ENCODE measurements at places on chromosomes 13 and 19. TPM values are rescaled to one million over a fixed set of nuclear protein-coding genes. Genes with fewer than 3 reads are reported as not detected.

DNA sequence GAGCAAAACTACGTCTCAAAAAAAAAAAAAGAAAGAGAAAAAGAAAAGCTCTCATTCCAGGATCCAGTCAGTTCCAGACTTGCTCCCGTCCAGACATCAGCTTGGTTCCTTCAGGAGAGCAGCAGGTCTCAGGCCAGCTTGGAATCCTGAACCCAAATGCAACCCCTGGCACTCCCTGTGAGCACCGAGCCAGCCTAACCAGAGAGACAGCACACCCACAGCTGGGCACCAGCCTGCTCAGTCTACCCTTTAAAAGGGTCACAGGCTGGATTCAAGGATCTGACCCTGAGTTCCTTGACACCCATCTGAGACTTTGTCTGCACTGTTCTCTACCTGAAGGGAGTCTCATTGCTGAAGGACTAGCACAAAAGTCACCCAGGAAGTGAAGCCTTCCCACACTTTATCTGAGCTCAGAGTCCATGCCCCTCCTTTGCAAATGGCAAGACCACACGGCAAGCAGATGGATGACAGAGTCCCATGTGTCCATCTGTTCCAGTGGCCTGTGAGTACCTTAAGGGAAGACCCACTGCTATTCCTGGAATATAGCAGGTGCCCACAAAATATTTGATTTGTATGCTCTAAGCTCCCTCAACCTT lies 1.4 kb downstream of the PEPD start:
- DNase-seq, result no peak

DNA sequence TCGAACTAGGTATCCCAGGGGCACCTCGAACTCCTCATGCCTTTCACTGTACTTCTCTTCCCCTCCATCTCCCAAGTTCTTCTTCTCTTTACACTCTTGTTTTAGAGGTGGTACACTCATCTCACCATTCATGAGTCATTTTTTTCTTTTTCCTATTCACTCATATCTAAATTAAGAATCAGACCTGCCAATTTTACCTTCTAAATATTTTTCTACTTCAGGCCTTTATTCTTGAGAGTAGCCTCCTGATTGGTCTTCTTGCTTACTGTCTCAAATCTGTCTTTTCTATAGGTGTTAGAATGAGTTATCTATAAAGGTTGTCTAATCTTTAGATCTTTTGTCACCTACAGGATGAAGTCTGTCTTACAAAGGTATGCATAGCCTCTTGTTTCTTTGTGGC lies 20.7 kb downstream of the TDRD3 start:
- DNase-seq, result no peak

GRCh38 chr19:49779731-49780555 lies 13.1 kb downstream of the AP2A1 start:
- no peak for DNase-seq

GRCh38 chr13:47168066-47168465 lies 271.2 kb upstream of the HTR2A start:
- DNase-seq, result no peak

- DNase-seq, result no peak
Measured at GRCh38 chr13:99545979-99546378, 44.7 kb downstream of the TM9SF2 start.

SLC46A3 gene
- 2.2 TPM for total RNA-seq

Measured in activated naive CD4-positive, alpha-beta T cell treated with anti-CD3 and anti-CD28 coated beads for 36 hours (primary cell).